ENCODE measurements at places on chromosomes 3 and 15.

DNA sequence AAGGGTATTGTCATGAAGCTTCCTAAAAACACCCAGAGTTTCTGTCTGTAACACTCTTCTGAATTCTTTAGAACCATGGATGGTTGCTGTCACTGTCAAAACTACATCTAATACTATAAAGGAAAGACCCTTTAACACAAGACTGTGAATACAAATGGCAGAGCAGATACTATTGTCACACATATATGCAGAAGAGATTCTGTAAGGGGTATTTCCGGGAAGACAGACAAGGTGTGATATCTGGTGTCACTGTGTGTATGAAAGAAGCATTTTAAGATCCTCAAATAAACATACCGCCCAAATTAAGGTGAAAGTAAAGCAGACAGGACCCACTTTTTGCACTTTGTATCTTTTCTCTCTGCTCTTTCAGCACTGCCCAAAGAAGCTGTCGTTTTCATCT, 306.4 kb downstream of the RORA start:
- no peak for DNase-seq

DNA sequence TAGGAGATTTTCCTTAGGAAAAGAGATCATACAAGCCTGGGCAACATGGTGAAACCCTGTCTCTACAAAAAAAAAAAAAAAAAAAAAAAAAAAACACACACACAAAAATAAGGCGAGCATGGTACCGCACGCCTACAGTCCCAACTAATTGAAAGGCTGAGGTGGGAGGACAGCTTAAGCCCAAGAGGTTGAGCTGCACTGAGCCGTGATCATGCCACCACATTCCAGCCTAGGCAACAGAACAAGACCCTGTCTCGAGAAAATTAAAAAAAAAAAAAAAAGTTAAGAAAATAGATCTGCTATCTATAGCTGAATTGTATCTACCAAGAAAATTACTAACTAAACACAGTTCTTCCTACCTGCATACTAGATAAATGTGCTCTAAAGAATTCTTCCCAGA, 7.1 kb downstream of the MSL2 start:
- no peak for DNase-seq

- no peak for DNase-seq
Observed at GRCh38 chr15:66154581-66154980, 99.0 kb downstream of the MEGF11 start.

DNA sequence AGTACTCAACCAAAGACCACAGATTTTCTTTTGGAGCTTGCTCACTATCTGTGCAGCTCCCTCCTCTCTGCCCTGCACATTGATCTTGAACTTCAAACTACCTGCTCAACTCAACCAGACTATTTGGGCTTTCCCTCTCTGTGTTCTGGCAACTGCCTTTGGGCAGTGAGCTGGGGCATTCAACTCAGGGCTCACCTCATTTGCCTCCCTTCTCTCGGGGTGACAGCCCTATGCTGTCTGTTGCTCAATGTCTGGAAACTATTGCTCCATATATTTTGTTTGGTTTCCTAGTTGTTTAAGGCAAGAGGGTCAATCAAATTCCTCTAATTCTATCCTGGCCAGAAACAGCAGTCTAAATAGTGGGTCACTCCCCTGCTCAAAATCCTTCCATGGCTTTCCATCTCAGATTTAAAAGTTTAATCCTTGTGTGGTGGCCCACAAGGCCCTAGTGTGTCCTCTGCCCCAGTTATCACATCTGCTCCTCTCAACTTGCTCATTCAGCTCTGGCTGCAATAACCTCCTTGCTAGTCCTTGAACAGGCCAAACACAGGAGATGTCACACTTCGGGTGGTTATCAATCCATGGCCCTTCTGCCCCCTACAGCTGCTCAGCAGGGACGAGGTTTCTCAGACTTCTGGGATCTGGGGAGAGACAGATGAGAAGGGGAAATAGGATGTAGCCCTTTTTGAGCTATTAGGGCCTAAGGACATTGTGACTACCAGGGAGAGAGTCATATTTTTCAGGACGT, 67.8 kb downstream of the SNRK start:
- no peak for DNase-seq

DNA sequence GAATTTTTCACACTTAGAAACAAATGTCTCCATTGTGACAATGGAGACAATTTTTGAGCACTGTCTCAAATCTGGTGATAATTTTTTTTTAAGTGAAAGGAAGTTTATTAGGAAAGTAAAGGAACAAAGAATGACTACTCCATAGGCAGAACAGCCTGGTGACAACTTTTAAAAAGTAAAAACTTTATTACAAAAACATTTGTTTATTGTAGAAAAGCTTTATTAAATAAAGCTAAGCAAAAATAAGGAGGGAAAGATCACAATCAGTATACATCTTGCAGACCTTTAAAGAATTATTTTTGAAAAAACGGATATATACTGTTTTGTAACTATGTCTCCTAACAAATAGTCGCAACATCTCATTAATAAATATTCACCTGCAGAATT, 688 bp upstream of the OXSM start:
- no peak for DNase-seq

All from iPS DF 6.9 (cell line).